ENCODE measurements at places on chromosomes 6 and 20.
A peak's percentile ranks its signal among the peaks of the same experiment; 100 is the strongest.

DNA sequence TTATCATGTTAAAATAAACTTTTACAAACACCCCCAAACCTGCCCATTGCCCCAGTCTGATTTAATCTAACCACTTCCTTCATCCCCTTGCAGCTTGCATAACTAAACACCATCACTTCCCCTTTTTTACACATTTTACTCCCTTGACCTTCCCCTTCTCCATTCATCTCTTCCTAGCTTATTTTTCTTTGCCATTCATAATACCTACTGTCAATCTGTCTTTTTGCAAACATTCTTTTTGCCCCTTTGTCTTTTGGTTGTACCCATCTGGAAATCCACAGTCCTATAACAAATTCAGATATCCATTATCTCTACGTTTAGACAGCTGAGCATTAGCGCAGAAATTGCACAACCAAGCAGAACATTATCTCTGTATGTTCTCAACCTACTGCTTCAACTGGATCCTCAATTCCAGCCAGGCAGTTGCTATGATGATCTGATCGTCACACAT lies 51.2 kb downstream of the C6orf52 start:
- H3K4me3 ChIP-seq: no peak overlapping the region
- no peaks in the 10 kb centered on the region for H3K4me1 ChIP-seq
- DNase-seq: no peak

DNA sequence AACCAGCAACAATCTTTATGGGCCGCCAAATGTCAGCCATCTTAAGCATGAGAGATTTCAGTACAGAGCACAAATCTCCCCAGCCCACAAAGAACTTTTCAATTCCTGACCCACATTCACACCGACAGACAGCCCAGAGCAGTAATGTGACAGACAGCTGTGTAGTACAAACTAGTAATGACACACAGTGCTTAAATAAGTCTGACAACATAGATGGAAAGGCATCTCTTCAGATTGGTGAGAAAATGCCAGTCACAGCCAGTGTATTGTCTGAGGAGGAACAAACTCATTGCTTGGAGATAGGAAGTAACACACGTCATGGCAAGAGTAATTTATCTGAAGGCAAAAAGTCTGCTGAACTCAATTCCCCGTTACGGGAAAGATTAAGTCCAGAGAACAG lies 36.0 kb downstream of the KIZ start:
- DNase-seq: no peak
- peaks cover 7% of the 10 kb centered on the region for H3K36me3 ChIP-seq
- no peaks in the 10 kb centered on the region for H3K27me3 ChIP-seq
- H3K4me1 ChIP-seq: no peaks in the 10 kb centered on the region
- H3K4me3 ChIP-seq: no peak overlapping the region

GRCh38 chr6:132359886-132360285 lies 41.4 kb downstream of the MOXD1 start:
- H3K4me3 ChIP-seq: no peak overlapping the region
- no peaks in the 10 kb centered on the region for H3K4me1 ChIP-seq
- no peak overlapping the region for H3K27ac ChIP-seq
- no peaks in the 10 kb centered on the region for H3K27me3 ChIP-seq

GRCh38 chr6:27836141-27836782 lies 75.9 kb downstream of the OR2B2 start:
- H3K27me3 ChIP-seq: peaks cover 7% of the 10 kb centered on the region
- H3K4me1 ChIP-seq: peaks cover 18% of the 10 kb centered on the region
- peak overlapping the region; percentile 89 for H3K27ac ChIP-seq
- H3K36me3 ChIP-seq: peaks cover 4% of the 10 kb centered on the region
